ENCODE measurements at places on chromosomes 3 and 15.

DNA sequence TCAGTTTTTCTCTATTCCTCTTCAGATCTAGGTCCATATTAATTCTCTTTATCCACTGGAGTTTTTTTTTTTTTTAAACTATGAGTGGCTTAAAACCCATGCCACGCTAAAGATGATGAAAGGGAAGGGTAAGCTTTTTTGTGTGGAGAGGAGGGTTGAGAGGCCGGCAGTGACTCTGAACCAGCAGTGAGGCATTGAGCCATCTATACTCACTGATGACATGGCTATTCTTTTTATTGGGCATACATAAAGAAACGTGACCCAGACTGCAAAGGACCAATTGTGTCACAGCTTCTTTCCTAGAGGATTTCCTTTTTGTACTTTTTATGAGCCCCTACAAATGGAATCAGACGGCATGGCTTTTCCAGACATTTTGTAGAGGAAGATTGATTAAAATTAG, 662.2 kb downstream of the AGBL1 start:
- no peak for DNase-seq

DNA sequence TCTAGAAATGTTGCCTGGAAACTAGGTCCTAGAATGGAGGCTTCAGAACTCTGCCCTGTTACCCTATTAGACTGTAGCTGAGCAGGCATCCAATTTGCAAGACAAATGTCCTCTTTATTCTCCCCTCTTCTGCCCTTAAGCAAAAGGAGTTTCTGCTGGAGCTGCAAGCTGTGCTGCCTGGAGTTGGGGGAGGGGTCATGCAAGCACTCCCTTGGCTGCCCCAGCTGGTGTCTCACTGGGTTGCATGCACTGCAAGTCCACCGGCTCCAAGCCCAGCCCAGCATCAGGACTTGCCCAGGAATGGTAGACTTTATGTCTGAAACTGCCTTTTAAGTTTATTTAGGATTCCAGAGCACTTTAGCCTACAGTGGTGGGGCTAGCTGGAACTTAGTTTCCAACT, 15.7 kb upstream of the RBP2 start:
- peak; percentile 87 for DNase-seq

- no peak for DNase-seq
Measured at GRCh38 chr3:29668233-29668632, 387.4 kb downstream of the RBMS3 start.

GRCh38 chr15:52318729-52319500, 23.3 kb upstream of the MYO5C start:
- DNase-seq: no peak

DNA sequence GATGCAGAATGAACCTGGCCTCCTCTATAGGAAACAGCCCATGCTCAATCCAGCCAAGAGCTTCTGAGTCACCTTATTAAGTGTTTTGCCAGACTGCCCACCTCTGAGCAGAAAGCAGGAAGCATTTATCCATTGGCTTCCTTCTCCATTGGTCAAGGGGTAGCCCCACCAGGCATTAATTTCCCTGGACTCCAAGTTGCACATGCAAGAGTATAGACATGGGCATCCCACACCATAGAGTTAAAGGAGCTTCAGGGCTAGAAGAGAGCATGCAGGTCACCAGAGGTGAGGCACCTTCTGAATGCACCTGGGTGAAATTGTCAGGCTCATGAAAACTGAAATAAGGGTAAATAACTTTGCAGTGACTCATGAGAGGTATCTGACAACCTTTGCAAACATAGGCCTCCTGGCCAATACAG, 230.8 kb upstream of the STAC start:
- no peak for DNase-seq

DNA sequence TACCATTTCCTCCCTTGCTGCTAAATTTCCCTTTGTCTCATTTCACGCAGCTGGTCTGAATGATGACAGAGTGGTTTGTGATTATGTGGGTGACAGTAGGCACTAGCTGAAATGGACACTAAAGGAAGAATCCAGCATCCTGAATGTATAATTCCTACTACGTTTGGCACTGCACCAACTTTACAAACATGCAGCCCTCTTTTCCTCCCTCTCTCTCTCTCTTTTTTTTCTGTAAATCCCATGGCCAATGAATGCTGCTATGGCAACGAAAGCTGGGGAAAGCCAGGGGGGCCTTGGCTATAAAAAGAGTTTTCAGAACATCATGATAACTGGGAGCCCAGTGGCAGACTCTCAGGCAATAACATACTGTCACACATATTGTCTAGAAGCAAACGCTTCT, 367.2 kb upstream of the AGTR1 start:
- no peak for DNase-seq

DNA sequence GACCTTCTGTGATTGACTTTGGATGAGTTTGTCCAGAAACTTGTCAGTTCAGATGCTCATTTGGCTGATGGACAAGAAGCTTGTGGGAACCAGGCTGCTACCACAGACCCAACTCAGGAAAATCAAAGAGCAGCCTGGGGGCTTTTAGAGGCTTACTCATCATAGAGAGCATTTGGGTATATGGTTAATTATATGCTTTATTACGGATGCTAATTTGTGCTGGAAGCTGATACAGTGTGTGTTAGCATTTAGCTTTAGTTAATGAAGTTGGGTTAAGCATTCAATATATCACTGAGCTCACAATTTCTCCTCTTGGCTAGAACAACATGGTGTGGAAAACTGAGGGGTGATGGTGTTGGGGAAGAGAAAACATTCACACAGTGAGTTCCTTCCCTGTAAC, 664.2 kb upstream of the CFAP20DC start:
- no peak for DNase-seq

DNA sequence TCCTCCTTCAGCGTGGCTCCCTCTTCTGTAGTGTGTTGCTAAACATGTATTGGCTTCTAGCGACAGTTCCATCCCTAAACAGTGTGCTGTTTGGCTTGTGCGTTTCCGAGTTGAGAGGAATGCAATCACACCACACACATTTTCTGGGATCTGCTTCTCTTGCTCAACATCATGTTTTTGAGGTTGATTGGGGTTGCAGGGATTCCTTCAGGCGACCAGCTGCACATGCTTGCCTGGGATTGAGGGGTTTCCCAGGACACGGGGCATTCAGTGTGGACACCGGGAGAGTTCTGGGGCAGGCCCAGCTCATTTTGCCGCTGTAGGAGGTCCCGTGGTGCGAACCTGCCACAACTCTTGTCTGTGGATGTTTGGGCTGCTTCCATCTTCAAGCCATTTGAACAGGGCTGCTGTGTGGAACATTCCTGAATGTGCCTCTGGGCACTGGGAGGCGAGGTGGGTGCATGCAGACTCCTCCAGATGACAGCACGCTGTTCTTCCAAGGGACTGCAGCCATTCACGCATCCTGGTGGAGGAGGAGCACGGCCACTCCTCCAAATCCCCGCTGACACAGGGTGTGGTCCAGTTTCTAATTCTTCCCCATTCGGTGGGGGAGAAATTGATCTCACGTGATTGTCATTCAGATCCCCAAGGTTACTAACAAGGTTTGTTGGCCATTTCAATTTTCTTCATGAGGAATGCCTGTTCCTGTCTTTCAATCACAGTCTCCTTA, 82.8 kb downstream of the PLXNA1 start:
- DNase-seq: no peak

GRCh38 chr3:38474928-38475605, 21.1 kb upstream of the EXOG start:
- DNase-seq: no peak

GRCh38 chr3:64717872-64718613, 30.2 kb upstream of the ADAMTS9 start:
- no peak for DNase-seq

GRCh38 chr15:61248790-61249189, 19.7 kb upstream of the RORA start:
- DNase-seq: no peak

DNA sequence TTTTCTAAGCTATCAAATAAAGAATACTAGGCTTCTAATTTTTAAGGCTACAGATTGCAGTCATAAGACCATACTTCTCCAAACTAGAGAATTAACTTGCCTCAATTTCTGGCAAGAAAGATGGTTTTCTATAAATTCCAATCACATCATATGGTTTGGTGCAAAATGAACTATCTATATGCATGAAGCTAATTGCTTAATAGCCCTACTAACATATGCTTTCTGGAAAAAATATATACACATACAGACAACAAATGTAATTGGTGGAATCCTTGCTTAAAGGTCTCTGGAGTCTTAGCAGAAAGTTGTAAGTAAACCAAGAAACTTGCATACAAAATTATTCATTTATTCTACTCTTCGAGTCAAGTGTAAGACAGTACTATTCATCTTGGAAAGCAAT, 113.1 kb upstream of the NANOGP8 start:
- no peak for DNase-seq

- DNase-seq: peak; percentile 32
Measured at GRCh38 chr3:57434041-57434440, 110.1 kb downstream of the DNAH12 start.

DNA sequence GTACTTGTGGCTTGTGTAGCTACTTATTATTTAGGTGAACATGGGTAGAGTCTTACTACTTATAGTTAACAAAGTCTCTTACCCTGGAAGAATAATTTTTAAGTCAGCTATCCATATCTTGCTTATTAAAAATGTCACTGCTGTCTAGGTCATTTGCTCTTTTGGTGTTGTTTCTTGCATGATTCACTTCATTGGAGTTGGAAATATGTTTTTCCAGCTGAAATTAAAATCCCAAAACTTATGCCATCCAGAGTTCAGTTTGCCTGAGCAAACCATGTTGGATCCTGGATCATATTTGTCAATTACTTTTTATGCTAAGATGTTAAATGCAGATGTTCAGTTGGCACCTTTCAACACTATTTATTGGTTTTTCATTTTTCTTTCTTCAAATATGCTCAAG, 421.0 kb upstream of the RBMS3 start:
- DNase-seq: no peak

DNA sequence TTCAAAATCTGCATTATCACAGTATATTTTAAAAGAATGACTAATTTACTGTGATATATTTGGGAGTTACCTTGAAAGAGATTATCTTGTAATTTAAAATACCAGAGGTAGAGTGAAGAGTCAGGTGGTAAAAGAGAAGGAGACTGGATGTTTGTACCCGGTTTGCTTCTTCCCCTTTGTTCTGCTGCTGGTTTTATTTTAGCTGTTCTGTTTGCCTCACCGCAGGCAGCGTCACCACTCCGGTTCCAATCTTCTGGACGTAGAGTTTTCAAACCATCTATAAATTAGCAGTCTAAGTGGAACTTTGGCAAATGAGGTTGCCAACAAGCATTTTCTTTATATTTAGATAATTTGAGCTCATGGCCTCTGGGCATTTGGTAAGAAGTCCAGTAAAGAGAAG, 38.2 kb downstream of the PPARG start:
- no peak for DNase-seq

DNA sequence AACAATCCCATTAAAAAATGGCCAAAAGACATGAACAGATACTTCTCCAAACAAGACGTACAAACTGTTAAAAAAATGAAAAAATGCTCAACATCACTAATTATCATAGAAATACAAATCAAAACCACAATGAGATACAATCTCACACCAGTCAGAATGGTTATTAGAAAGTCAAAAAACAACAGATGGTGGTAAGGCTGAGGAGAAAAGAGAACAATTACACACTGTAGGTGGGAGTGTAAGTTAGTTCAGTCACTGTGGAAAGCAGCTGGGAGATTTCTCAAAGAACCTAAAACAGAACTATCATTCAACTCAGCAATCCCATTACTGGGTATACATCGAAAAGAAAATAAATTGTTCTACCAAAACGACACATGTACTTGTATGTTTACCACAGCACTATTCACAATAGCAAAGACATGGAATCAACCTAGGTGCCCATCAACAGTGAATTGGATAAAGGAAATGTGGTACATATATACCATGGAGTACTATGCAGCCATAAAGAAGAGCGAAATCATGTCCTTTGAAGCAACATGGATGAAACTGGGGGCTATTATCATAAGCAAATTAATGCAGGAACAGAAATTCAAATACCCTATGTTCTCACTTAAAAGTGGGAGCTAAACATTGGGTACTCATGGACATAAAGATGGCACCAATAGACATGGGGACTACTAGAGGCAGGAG, 51.5 kb downstream of the MYO1E start:
- no peak for DNase-seq

- DNase-seq: no peak
Measured at GRCh38 chr15:74978503-74978902, 16.9 kb upstream of the SCAMP5 start.

DNA sequence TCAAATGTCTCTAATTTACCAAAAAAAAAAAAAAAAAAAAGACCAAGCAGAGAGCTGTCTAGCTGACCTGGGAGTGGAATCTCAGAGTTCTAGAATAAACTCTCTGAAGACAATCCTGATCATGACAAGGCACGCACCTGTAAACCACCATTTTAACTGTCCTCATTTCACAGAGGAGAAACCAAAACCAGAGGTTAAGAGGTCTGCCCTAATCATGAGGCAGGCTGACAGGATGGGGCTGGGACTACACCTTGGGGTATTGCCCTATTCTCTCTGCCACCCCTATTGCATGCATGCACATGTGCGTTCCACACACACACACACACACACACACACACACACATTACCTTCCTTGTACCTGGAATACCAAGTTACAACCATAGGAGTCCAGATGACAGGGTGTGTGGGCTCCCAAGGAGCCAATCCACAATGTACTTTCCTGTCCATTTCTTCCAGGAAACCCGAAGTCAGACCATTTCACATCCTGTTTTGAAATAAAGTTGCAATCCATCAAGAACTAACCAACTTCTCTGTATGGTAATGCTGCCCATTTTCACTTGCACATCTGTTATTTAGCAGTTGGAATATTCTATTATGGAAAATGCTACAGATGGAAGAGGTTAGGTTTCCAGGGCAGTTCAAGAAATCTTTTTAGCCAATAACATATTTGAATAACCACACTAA, 34.6 kb downstream of the HSPBAP1 start:
- no peak for DNase-seq

GRCh38 chr15:63045465-63045840, 2.9 kb downstream of the TPM1 start:
- no peak for DNase-seq

DNA sequence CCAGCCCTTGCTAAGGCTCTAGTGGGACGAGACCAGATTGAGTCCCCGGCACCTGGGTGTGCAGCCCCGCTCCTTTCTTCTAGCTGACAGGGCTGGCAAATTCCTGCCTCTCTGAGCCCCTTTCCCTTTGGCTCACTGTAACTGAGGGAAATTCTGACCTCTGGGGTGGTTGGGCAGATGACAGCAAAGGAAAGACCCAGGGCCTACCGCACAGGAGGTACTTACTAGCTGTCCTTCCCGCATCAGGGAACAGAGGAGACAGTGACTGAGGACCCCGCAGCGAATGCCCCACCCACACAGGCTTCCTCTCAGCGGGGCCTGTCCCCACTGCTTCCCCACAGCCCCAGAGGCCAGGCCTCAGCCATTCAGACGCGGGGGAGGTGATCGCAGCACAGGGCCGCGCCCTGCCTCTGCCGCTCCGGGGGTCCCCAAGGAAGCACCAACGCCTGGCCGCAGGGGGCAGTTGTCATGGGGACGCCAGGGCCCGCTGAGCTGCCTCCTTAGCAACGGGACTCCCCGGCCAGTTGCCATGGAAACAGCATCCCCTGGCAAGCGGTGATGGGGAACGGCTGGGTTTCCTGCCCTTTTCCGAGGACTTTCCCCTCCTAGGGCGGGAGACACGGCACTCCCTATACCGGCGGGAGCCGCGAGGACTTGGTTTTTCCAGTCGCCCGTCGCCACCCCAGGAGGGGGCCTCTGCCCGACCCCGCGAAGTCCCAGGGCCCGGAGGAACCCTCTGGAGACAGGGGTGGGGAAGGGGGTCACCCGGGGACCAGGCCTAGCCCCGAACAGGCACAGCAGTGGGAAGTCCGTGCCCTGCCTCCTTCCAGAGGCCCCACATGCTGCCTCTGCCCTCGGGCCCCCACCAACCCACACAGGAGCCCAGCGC, 50.1 kb downstream of the HCN4 start:
- no peak for DNase-seq

Measured in NCI-H526 (cell line).